GM12878 (cell line): ENCODE measurements at places on chromosomes 16 and 17. TPM values are rescaled to one million over a fixed set of nuclear protein-coding genes. Genes with fewer than 3 reads are reported as not detected.

GRCh38 chr16:14310519-14310991, 239.4 kb downstream of the MRTFB start:
- DNase-seq, result peak; percentile 86

GRCh38 chr17:52106072-52106471, 52.4 kb downstream of the CA10 start:
- no peak for DNase-seq

CX3CL1 gene
- total RNA-seq, result 0.77 and 1.2 TPM in 2 replicates

- DNase-seq, result no peak
Measured at GRCh38 chr17:5770441-5771270, 186.3 kb upstream of the NLRP1 start.

DNA sequence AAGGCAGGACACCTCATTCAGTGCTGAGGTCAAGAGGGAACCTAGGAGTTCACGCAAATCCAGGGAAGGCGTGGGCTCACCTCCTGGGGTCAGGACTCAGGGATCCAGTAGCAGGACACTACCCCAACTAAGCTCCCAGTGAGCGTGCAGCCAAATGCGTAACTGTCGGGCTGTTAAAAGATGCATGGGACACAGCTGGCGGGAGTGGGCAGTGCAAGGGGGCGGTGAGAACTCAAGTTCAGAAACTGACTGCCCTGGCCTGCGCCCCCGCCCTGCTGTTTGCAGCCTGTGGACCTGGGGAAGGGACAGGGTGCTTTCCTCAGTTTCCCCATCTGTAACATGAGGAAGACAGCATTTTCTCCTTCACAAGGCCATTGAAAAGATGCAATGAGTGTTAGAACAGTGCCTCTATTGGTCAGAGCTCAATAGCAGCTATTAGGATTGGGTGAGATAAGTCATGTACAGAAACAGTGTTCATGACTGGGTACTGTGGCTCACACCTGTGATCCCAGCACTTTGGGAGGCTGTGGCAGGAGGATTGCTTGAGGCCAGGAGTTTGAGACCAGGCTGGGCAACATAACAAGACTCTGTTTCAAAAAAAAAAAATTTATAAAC, 20.2 kb downstream of the CDIPT start:
- no peak for DNase-seq

DNA sequence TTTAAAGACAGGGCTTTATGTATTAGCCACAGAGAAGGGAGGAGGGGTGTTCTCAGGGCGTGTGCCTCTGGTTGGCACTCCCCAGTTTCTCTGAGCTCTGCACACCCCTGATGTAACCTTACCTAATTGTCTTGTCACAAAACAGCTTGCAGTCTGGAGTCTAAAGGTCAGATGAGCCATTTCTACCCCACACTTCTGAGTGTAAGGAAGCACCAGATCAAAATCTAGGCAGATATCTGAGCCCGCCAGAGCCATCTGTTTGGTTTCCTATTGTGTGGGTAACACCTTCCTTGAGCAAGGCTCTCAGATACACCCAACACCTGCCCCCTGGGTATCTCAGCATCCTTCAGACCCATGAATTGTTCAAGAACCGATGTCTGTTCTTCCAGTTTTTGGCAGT, 15.5 kb downstream of the CDH1 start:
- no peak for DNase-seq

GRCh38 chr16:66273053-66273452, 93.4 kb upstream of the CDH5 start:
- DNase-seq, result no peak

PRSS22 gene
- total RNA-seq, result not detected in 2 replicates

PIPOX gene
- 1.1 and 1.7 TPM in 2 replicates for total RNA-seq

GRCh38 chr16:2507052-2507659, 6.6 kb upstream of the ATP6V0C start:
- DNase-seq, result peak; percentile 41

ZNRF1 gene
- 24.2 and 25.9 TPM in 2 replicates for total RNA-seq

GRCh38 chr16:70294385-70295025, 4.5 kb upstream of the DDX19B start:
- DNase-seq, result no peak

STAT3 gene
- 82.6 and 86.2 TPM in 2 replicates for total RNA-seq

GRCh38 chr17:47844814-47845715, 4.0 kb upstream of the SCRN2 start:
- no peak for DNase-seq

PIK3R5 gene
- 50.8 and 51.2 TPM in 2 replicates for total RNA-seq

DNA sequence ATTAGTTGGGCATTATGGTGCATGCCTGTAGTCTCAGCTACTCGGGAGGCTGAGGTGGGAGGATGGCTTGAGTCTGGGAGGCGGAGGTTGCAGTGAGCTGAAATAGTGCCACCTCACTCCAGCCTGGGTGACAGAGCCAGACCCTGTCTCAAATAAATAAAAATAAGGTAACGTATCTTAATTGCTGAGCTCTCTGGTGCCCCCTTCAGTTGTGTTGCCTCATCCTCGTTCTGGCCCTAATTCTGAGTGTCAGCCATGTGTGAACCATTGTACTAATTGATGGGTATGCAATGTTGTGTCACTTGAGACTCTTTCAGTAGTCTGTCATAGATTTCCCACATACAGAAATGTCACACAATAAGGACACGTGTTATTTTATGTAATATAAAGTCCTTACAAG, 363.1 kb upstream of the RBFOX1 start:
- DNase-seq, result no peak

- no peak for DNase-seq
Measured at GRCh38 chr16:80055831-80056230, 455.3 kb upstream of the MAF start.

- DNase-seq, result no peak
Measured at GRCh38 chr16:31357324-31358109, 2.5 kb downstream of the ITGAX start.

MT1H gene
- 1.3 and 1.8 TPM in 2 replicates for total RNA-seq

DNA sequence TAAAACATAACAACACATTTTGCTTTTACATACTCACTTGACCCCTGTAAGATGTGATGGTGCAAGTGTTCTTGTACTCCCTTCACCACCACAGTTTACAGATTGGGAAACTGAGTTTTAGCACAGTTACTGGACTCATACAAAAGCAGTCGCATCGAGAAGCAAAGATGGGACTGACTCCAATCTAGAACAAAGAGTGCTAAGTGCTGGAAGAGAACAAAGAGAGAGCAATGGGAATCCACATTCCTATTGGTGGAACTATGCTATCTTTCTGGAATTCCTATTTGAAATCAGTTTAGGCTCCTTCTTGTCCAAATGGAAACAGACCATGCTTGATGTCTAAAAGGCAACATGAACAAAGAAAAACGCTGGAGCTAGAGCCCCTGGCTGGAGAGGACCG, 9.1 kb downstream of the TOM1L2 start:
- no peak for DNase-seq

DNA sequence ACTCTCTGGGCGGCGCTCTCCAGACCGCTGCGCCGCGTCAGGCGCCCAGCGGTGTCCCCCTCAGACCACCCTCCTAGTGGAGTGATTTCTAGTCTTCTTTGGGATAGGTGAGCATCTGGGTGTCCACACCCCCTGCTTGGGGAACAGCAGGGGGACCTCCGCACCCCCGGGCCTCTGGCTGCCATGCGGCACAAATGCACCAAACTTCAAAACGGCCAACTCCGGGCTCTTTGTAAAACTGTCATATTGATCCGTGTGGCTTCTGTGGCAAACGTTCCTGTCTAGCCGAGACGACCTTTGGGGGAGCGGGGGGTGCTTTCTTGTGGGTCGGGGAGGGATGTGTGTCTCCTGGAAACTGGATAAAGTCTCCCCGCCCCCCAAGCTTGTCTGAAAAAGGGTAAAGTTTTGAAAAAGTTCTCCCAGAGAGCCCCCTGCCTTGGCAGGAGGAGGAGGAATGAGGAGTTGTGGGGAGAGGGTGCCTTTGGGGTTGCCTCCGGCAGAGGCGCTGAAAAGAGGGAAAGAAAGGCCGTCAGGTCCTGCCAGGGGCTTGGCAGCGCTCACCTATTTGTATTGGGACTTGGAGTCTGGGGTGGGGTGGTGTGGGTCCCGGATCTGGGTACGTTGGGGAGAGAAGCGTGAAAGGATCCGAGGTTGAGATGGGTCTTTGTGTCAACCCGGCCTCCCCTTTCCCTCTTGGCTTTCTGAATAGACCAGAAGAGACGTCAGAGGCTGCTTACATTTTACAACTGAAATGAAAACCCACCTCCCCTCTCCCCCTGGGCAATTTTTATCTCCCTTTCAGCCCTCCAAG, 2.2 kb upstream of the CHD3 start:
- no peak for DNase-seq

- DNase-seq, result no peak
Measured at GRCh38 chr17:73371836-73372235, 60.0 kb upstream of the CDC42EP4 start.

- DNase-seq, result no peak
Measured at GRCh38 chr17:78798695-78799559, 16.9 kb upstream of the CYTH1 start.

GRCh38 chr16:14181371-14182050, 110.4 kb downstream of the MRTFB start:
- no peak for DNase-seq

ACAP1 gene
- total RNA-seq, result 245 and 257 TPM in 2 replicates

ARHGAP44 gene
- 0.61 and 1.1 TPM in 2 replicates for total RNA-seq

NLRC3 gene
- 17.8 and 18.2 TPM in 2 replicates for total RNA-seq

- DNase-seq, result no peak
Measured at GRCh38 chr16:81570151-81570846, 125.7 kb downstream of the CMIP start.

GRCh38 chr17:28141773-28142172, 99.3 kb downstream of the NLK start:
- no peak for DNase-seq

CDRT15L2 gene
- not detected in 2 replicates for total RNA-seq

DNA sequence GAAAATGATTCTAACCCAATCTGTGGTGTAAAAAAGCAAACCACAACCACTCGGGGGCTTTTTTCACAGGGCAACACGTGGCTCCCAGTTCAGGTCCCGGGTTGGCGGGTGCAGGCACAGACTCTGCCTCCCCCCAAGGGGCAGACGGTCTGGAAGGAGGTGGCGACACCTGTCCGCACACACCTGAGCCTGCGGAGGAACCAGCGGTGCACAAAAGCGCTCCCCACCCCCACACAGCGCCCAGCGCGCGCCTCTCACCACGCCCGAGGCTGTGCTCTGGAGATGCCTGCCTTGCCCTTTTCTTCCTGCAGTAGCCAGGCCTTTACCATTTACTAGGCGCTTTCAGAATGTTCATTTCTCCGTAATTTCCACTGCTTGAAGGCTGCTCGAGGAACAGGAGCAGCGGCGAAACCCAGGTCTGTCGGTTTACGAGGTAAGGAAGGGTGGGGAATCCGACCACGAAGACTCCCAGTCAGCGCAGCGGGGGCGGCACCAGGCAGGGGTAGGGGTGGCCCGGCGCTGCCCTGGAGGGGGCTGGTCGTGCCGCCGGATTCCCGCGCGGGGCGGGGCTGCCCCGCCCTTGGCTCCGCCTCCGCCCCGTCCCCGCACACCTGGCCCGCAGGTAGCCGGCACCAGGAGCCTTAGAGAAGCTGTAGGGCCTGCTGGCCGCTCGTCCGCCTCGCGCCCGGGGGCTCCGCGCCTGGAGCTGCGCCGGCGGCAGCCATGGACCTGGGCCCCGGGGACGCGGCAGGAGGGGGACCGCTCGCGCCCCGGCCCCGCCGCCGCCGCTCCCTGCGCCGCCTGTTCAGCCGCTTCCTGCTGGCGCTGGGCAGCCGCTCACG, at the start of gene USP43:
Gene USP43 (plus strand): TSS at position 608 of the 842 bp plus-strand sequence. CDS start 116 bp downstream, at position 724.
- DNase-seq, result no peak

SLC5A2 gene
- not detected in 2 replicates for total RNA-seq

OTOA gene
- 0.51 and 0.82 TPM in 2 replicates for total RNA-seq

SLC5A10 gene
- total RNA-seq, result not detected in 2 replicates

- DNase-seq, result no peak
Measured at GRCh38 chr16:80924372-80924978, 82.2 kb downstream of the CMC2 start.

- no peak for DNase-seq
Measured at GRCh38 chr16:16076423-16076813, 127.0 kb downstream of the ABCC1 start.

GRCh38 chr16:26078716-26079355, 387.1 kb downstream of the HS3ST4 start:
- DNase-seq, result no peak

- DNase-seq, result no peak
Measured at GRCh38 chr17:78237401-78238012, 6.1 kb downstream of the TMEM235 start.

DNA sequence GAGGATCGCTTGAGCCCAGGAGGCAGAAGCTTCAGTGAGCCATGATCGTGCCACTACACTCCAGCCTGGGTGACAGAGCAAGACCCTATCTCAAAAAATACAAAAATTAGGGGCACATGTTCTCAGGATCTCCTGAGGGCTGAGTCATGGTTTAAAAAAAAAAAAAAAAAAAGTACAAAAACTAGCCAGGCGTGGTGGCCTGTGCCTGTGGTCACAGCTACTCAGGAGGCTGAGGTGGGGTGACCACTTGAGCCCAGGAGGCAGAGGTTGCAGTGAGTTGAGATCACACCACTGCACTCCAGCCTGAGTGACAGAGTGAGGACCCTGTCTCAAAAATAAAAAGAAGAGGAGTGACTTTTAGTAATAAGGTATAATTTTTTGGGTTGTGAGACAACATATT, 16.9 kb downstream of the BLMH start:
- DNase-seq, result no peak

DNA sequence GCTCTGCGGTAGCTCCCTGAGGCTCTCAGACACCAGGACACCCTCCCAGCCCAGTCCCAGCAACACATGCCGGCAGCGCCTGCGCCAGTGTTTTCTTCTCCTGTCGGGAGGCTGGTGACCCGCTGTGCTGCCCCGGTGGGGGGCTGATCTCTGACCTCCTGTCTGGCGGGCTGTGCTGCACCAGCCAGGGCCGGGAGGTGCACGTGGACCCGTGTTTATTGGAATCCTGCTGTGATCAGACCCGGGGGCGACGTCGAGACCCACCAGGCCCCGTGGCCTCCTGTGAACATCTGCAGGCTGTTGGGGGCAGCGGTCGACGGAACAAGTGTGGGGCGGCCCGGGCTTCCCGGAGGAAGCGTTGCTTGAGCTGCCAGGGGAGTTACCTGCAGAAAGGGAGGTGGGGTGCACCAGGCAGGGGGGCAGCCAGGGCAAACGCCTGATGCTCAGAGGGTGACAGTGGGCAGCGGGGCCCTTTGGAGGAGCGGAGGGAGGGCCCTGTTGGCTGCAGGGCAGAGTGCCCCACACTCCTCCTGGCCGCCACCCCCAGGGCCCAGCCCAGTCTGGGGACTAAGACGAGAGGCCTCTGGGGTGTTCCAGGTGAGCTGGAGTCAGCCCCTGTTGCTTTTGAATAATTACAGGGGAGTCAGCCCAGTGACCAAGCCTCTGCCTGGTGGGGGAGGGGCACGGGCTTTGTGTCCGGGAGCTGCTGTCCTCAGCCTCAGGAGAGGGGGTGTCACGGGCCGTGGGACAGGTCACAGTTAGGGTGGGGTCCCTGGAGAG, 2.3 kb upstream of the SSTR5 start:
- no peak for DNase-seq

INCA1 gene
- total RNA-seq, result 0.21 and 0.29 TPM in 2 replicates

HS3ST3A1 gene
- total RNA-seq, result 0.21 TPM in 1 of 2 replicates, not detected in the other

GPR179 gene
- 0.08 TPM in 1 of 2 replicates, not detected in the other for total RNA-seq

GRCh38 chr16:12153662-12154061, 177.1 kb downstream of the SNX29 start:
- DNase-seq, result no peak

DNA sequence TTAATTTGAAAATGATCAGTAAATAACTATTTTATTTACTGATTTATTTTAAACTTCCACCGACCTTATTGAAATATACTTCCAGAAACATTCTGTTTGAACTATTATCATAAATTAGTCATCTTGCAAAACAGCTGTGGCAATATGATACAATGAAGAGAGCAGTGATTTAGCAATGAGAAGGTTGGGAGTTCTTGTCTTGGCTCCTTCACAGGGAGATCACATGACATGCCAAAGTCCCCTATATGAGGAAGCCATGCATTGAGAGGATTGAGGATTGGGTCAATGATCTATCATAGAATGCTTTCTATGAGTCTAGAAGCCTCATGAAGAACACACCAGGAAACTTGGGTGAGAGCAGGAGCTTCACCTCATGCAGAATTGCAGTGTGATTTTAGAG, 222.7 kb downstream of the LGALS9B start:
- DNase-seq, result no peak
